ENCODE measurements at places on chromosomes 1 and 21. TPM values are rescaled to one million over a fixed set of nuclear protein-coding genes. Genes with fewer than 3 reads are reported as not detected.

Gene MACF1
- total RNA-seq = 387 TPM

Gene NBPF4
- total RNA-seq = not detected

DNA sequence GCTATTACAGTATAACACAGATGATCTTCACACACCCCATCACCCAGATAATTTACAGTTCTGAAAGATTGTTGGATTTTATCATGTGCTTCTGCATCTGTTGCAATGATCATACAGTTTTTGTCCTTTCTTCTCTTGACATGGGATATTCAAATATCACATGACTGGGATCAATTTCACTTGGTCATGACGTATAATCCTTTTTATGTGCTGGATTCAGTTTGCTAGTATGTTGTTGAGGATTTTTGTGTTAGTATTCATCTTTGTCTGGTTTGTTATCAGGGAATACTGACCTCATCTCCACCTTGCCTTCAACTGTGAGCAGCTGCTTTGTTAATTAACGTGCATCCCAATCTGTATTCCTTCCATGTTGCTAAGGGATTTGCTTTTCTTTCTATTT is 44.7 kb upstream of the DISC1 start:
- DNase-seq = no peak

GRCh38 chr1:200888349-200888838 is 6.3 kb upstream of the INAVA start:
- peak; percentile 36 for DNase-seq

DNA sequence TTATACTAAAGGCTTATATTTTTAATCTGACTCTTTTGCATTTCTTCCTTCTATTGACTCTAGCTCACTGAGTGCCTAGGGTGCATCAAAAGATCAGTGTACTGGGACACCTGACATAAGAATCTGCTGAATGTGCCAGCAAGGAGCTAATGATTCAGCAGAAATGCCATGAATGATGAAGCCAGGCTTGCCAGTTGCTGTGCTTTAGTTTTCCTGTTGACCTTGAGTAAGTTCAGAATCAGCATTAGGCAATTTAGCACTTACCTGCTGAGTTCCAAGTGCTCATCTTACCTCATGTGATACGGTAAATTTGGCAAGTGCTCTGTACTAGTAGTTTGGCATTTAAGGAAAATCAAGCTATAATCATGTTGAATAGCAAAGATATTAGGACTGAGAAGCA is 523.2 kb upstream of the B3GALT2 start:
- DNase-seq = no peak

All from kidney (tissue), 22 donors.